Activated CD8-positive, alpha-beta memory T cell treated with anti-CD3 and anti-CD28 coated beads, Interleukin-2, amount 50 U/mL, for 4 hours (primary cell): ENCODE measurements at places on chromosomes 12 and 14.

DNA sequence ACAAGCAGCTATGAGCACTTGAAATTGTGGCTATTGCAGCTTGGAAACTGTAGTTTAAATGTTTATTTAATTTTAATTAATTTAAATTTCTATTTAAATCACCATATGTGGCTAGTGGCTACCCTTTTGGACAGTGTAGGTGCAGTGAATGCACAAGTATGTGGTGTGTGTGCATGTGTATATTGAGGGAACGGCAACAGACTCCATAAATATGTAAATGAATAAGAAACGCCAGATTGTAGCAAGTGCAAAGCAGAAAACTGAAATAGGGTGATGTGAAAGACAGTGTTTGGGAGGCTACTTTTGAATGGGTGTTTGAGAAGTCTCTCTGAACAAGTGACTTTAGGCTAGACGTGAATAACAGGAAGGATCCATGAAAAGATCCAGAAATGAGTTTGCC, 32.7 kb upstream of the CCDC196 start:
- no peak for DNase-seq

DNA sequence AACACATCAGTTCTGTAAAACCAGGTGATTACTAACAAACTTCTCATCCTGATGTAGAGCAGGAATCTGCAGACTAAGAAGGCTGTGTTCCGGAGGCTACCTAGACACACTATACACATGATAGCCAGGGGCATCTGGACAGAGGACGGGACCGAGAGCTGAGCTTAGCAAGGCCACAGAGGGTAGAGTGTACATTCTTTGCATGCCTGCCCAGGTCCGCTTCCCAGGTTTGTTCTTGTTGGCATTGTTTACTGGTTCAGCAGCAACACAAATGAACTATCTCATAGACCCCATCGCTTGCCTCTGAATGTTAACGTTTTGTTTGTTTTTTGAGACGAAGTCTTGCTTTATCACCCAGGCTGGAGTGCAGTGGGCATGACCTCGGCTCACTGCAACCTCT, 17.7 kb upstream of the TEAD4 start:
- DNase-seq: no peak

GRCh38 chr14:29054119-29054518, 287.5 kb downstream of the FOXG1 start:
- DNase-seq: no peak

DNA sequence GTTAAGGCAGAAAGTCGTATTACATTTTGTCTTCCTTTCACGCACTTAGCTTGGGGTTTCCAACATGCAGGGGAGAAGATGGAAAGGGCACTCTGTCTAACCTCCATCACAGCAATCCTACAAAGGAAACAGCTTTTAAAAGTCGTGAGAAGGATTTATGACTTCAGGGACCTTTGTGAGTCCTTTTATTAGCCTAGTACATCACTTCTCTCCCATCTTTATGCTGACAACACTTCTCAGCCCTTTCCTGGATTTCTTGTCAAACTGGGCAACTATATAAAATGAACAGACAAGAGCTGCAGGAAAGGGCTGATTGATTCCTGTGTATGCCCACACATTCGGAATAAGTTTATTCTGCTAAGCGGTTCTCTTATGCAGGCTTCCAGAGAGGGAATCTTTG, 159.0 kb downstream of the DERA start:
- no peak for DNase-seq

DNA sequence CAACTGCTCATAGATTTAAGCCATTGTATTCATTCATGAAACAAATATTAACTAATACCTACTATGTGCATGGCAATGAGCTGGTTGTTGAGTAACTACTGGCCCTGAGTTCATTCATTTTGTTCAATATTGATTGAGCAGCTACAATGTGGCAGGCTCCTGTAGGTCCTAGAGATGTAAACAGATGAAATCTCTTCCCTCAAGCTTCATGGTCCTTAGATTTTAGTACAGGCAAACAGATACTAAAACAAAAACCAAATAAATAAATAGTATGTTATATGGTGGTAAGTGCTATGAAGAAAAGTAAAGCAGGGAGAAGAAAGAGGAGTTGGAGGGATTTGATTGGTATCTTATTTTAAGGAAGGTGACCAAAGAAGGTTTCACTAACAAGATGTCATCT, 77.8 kb downstream of the RERG start:
- DNase-seq: no peak

- DNase-seq: no peak
Measured at GRCh38 chr14:47675466-47676314, at the start of gene MDGA2. TSS of gene MDGA2 (minus strand) at chr14:47675605.

DNA sequence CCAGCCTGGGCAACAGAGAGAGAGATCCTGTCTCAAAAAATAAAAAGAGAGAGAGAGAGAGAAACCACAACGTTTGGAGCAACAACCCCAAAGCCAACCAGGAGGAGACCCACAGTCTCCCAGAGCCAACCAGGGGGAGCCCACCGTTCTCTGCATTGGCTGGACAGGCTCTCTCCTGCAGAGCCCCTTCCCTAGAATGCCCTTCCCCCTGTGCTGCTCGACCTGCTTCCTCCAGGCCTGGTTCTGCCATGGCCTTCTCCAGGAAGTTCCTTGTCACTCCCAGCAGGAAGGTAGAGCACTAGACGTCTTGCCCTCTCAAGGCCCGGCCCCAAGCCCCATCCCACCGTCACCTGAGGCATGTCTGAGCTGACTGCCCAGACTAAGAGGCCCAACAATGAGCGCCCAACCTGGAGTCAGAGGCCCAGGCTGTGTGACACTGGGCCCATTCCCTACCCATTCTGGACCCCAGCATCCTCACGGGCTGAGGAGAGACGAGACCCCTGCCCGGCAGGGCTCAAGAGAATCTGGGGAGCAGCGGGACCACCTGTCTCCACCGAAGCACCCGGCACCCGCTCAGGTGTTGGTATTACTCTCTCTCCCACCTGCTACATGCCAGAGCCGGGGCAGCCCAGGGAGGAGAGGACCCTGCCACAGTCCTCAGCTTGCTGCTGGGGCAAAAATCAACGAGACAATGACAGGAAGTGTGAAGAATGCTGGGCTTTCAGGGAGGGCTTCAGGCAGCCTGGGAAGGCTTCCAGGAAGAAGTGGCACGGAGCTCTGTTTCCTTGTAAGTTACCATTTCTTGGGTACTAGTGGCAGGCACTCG, 61.2 kb downstream of the DIO3 start:
- no peak for DNase-seq

- no peak for DNase-seq
Measured at GRCh38 chr12:52400906-52401305, 5.2 kb downstream of the KRT82 start.

- peak; percentile 30 for DNase-seq
Measured at GRCh38 chr12:3041558-3042164, 35.5 kb upstream of the TSPAN9 start.

- no peak for DNase-seq
Measured at GRCh38 chr12:71727958-71728357, 26.7 kb upstream of the RAB21 start.

DNA sequence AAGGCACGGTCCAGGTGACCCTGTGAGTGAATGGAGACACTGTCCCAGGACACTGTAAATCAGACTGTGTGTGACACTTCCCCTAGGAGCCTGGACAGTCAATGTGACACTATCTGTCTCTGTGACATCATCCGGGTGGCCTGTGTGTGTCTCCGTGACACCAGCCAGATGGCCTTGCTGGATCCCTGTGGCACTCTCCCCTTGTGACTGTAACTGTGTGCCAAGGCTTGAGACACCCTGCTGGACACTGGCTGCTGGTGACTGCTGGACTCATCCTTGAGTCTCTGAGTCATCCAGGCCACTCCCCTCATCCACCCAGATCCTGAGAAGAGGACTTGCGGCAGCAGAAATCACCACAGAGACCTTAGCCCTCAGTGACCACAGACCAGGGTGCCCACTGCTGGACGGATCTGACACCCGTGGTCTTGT, 51.6 kb downstream of the MVK start:
- DNase-seq: no peak

DNA sequence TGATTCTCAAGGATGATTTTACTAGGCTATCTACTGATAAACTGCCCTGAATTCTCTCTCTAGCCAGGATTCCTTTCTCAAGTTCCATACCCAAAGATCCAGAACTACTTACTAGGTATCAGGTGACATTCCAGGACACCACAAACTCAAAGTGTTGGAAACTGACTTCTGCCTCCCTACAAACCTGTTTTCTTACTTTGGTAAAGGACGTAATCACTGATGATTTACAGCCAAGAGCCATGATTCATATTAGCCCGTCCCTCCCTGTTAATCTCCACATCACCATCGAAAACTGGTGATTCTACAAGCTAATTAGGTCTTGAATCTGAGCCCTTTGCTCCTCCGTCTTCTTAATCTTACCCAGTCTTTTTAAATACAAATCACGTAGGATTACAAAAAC, 1.0 kb upstream of the ATG14 start:
- DNase-seq: no peak

- no peak for DNase-seq
Measured at GRCh38 chr14:75609606-75610475, 31.4 kb downstream of the FLVCR2 start.

GRCh38 chr12:65998031-65998430, 132.5 kb downstream of the LLPH start:
- DNase-seq: no peak

DNA sequence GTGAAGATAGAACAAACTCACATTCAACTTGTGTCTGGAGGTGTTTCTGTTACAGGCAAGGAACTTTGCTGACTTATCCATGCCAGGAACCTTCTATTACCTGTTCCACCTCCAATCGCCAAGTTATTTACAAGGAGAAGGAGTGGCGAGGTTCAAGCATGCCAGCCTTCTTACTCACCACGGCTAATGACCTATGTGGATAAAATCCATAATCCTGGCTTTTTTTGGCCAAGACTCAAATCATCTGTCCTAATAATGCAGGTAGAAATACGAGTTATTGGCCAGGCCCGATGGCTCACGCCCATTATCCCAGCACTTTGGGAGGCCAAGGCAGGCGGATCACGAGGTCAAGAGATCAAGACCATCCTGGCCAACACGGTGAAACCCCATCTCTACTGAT, 241.6 kb downstream of the TMEM132D start:
- DNase-seq: no peak

GRCh38 chr14:57492859-57493258, 798 bp downstream of the CCDC198 start:
- DNase-seq: no peak

GRCh38 chr12:32466187-32466586, 66.8 kb downstream of the FGD4 start:
- no peak for DNase-seq

GRCh38 chr12:91143206-91143605, 31.9 kb upstream of the LUM start:
- DNase-seq: no peak

- no peak for DNase-seq
Measured at GRCh38 chr14:58946431-58946830, 242.0 kb upstream of the DAAM1 start.

- DNase-seq: no peak
Measured at GRCh38 chr12:56645201-56645716, 525 bp downstream of the ATP5F1B start.

- no peak for DNase-seq
Measured at GRCh38 chr12:32993404-32993803, 96.8 kb upstream of the PKP2 start.

GRCh38 chr12:71057330-71057729, 100.5 kb downstream of the TSPAN8 start:
- DNase-seq: no peak

DNA sequence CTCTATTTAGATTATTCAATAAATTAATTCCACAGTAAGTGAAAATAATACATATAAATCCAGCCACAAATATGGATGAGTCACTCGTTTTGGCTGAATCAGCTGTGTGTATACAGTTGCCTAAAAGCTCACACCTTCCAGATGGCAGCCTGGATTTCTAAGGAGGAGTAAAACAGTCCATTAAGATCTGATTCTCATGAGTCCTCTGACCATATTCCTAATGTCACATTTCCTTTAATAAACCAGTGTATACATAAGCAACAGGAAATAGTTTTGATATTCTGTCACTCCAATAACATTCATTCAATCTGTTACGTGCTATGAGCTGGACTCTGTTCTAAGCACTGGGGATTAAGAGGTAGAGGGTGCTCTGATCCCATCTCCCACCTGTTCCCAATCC, 21.8 kb downstream of the MDM1 start:
- DNase-seq: no peak

GRCh38 chr12:30155001-30155730, 371.4 kb upstream of the TMTC1 start:
- DNase-seq: no peak

GRCh38 chr12:105420659-105421240, 90.3 kb downstream of the C12orf75 start:
- peak; percentile 58 for DNase-seq

- no peak for DNase-seq
Measured at GRCh38 chr12:6954316-6955107, 3.4 kb downstream of the PTPN6 start.

DNA sequence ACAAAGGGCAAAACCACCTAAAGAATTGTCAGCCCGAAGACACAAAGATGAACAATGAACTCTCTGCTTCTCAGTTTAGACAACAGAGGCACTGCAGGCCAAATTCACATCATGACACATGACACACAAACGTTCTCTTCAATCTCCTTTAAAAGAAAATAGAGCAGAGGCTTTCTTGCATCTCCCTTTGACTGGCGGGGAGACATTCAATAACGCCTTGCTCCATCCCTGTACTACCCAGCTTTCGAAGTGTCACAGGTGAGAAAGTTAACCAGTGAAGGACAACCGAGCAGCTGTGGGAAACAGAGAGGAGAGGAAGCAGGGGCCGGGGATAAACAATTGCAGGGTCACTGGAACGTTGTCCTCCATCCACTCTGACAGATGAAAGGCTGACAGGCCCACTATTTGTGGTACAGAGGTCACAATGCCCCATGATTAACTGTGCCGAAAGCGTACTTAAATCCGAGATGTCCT, 130.8 kb downstream of the PHLDA1 start:
- DNase-seq: no peak

DNA sequence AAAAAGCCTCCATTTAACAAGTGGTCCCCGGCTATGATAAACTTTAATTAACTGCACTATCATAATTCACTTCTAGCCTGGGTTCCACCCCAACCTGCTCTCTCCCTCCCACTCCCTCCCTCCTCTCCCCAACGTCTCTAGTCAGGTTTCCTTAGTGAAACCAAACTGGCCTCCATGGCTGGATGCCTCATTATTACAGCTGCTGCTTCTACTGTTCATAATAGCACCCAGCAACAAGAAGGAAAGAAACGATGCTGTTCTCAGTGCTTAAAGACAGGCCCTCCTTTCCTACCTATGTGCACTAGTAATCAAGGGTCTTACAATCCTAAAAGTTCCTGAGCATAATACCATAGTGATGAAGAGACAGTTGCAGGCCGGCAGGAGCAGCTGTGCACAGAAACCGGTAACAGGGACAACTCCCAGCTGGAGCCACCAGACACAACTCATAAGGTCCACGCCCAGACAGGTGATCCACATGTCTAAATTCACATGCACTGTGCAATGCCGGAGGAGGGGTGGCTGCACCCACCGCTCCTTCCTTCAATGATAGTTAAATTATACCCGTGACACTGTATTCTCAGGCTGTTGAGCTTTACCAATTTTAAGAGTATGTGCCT, 6.2 kb downstream of the IRF2BPL start:
- DNase-seq: no peak

GRCh38 chr14:33717866-33718265, 233.0 kb downstream of the EGLN3 start:
- no peak for DNase-seq

- DNase-seq: no peak
Measured at GRCh38 chr14:76776428-76777251, 15.4 kb downstream of the VASH1 start.
